Left kidney (tissue), 8 donors: ENCODE measurements at places on chromosomes 3 and 15. TPM values are rescaled to one million over a fixed set of nuclear protein-coding genes. Genes with fewer than 3 reads are reported as not detected.

The GPR149 gene
- polyA plus RNA-seq: not detected

The MFAP1 gene
- polyA plus RNA-seq: 65.8 TPM

The CCK gene
- not detected for polyA plus RNA-seq

The NOX5 gene
- 1.5 TPM for polyA plus RNA-seq

The EAF2 gene
- 9.1 TPM for polyA plus RNA-seq

DNA sequence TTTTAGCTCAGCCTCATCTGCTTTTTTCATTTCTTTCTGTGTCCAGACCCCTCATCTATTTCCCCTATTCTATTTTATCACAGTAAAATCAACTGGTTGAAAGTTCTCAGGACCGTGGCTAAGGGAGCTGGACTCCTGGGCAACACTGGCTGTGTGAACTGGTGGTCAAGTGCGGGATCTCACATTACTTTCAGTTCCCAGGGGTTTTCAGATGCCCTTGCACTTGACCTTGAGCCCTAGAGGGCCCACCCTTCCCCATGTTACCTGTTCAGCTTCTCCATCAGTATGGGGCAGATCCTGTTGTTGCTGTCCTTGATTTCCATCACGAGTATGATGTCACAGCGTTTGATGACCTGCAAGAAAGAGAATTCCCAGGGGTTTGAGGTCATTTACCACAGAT lies 2.8 kb downstream of the DNASE1L3 start:
- DNase-seq: no peak

DNA sequence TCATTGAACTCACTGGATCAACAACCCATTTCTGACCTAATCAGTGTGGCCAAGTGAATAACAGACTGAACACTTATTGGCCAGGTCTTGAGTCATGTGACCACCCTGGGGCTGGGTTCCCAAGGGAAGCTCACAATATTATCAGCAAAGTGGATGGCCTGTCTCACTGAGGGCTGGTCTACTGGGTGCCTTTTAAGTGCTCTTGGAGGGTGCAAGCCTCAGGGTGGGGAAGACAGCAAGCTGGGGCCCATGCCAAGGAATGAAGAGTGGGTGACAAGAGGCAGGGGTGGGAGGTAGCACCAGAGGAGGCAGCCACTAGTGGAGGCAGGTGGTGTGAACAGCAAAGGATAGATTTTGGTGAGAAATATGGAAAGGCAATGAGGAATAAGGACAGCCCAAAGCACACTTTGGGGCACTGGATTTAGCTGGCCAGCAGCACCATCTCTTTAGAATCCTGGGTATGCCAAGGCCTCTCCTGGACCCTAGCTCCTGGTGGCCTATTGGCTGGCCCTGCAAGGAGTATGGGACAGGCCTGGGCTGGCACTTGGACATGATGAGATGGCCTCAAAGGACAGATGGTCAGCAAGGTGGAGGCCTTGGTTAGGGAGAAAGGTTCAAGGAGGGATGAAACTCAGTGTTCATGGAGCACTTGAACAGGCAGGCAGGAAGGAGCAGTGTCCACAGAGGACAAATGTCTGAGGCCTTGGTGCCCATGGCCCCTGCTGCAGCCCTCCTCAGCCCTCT lies 34.2 kb downstream of the HMCES start:
- DNase-seq: no peak

DNA sequence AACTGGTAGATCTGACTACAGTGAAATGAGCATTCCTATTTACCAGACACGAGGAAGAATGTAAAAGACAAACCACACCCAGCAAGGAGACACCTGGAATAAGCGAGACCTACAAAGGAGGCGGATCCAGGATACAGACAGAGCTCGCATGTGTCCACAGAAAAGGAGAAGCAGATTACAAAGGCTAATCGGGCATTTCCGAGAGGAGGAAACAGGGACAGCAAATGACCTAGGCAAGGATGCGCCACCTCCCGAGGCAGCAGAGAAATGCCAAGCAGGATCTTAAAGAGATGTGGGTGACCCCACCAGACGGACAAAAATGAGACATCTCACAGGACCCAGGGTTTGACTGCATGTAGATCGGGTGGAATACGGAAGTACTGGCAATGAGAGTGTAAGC lies 63.2 kb upstream of the IQSEC1 start:
- no peak for DNase-seq

GRCh38 chr3:197019021-197019420 lies 10.6 kb downstream of the MELTF start:
- no peak for DNase-seq

- DNase-seq: no peak
Measured at GRCh38 chr15:27358751-27359434, 387.9 kb downstream of the GABRG3 start.

DNA sequence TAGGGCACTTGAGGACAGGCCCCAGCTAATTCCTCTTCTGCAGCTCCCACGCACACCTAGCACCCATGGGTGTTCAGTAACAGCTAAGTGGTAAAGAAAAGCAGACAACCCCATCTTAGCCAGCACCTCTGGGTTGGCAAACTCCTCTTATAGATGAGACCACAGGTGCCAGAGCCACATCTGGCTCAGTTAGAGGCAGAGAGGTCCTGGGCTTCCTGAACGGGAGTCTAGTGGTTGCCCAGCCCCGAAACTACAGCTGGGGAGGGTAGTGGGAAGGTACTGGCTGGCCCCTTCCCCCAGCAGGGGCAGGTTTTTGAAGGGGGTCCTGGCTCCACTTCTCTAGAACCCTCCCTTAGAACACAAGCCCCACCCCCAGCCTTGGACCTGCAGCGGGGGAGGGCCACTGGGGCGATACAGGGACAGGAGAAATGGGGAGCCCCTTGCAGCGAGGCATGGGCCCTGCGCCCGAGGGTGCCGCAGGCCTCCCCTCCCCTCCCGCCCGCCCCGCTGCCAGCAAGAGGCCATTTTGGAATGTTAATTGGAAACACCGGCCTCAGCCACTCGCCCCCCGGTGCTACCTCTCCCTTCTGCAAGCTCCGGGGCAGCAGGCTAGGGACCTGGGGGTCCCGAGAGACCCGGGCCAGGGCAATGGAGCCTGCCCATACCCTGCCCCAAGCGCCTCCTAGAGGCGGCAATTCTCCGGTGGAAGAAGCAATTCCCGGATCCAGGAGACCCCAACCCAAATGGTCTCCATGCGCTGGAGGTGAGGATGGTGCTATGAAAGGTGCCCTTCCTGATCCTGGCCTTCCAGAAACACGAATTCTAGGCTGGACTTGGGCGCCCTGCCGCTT lies 1.5 kb downstream of the DUSP7 start:
- no peak for DNase-seq

DNA sequence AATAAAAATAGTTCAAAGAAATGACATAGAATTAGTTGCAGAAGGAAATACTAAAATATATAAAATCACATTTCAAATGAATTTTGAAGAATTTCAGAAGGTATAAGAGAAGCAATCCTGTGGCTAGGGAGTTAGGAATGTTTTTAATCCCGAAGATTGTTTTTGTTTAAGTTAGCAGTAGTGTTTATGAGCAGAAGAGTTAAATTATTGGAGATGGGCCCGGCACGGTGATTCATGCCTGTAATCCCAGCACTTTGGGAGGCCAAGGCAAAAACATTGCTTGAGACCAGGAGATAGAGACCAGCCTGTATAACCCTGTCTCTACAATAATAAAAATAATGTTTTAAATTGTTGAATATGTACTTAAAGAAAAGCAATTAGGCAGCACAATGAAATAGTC lies 432.5 kb downstream of the MFSD1 start:
- no peak for DNase-seq

DNA sequence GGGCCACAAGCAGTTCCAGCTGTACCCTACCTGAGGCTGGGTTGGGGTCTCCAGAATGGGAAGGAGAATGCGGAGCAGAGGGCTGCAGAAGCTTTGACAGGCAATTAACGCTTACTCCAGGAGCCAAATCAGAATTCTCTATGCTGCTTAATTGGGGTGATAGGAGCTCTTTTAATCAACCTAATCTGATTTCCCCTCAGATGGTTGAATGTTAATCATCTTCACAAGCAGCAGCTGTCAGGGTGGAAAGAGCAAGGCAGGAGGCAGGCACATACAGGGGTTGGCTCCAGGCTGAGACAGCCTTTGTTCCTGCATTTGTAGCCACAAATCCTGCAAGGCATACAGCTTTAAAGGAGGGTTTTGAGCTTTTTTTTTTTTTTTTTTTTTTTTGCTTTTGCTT lies 2.6 kb downstream of the CILP start:
- DNase-seq: no peak
